ENCODE measurements at places on chromosomes 12 and 14.

- no peak for DNase-seq
Observed at GRCh38 chr14:76126076-76126475, 25.6 kb upstream of the GPATCH2L start.

DNA sequence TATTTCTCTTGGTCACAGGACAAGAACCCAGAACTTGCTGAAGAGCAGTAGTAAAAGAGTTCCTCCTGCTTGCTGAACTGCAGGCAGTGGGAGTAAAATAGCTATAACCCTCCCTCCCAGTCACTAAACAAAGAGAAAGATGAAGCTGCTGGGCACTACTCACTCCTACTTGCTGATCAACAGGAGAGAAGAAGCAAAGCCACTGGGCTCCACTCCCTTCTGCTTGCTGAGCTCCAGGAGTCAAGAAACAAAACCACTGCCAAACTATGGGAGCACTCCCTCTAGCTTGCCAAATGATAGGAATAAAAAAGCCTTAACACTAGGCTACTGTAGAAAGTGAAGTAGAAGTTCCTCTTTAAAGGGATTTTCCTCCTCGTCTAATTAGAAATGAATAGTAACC is 155.3 kb downstream of the RASSF9 start:
- no peak for DNase-seq

DNA sequence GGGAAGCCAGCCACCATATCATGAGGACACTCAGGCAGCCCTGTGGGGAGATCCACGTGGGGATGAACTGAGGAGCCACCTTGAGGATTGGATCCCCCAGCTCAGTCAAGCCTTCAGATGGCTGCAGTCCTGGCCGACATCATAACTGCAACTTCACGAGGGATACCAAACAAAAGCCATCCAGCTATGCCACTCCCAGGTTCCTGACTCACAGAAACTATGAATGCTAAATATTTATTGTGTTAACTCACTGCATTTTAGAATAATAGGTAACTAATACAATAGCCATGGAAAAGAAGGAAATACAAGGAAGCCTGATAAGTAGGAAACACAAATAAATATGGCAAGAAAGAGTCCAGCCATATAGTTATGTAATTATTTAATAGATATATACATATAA is 42.1 kb upstream of the FAM222A start:
- DNase-seq: no peak

DNA sequence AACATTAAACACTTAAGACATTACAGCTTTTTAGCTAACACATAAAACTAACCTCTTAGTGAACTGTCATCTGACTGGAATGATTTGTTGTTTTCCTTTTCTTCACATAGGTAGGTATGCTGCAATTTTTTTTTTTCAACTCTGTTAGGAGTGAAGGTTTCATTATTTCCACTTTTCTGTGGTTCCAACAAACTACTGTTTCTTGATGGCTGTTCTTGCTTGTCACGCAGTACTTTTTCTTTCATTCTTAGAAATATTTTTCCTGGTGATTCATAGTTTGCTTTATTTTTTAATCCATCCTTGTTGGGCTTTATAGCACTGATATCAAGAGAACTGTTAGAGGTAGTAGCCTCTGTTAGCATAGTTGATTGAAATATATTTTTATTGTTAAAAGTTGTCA is 6.3 kb downstream of the MIS18BP1 start:
- DNase-seq: no peak

DNA sequence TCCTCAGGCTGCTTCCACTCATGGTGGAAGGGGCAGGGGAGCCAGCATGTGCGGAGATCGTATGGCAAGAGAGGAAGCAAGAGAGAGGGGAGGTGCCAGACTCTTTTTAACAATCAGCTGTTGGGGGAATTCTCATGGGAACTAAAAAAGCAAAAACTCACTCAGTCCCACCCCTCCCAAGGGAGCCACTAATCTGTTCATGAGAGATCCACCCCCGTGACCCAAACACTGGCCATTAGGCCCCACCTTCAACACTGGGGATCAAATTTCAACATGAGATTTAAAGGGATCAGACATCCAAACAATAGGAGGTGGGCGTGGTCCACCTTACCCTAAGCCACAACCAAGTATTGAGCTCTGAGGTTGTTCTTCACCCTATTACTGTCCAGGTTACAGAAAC is 375.1 kb downstream of the GRIN2B start:
- no peak for DNase-seq

- DNase-seq: no peak
Observed at GRCh38 chr12:1357171-1357570, 237.2 kb downstream of the FBXL14 start.

- no peak for DNase-seq
Observed at GRCh38 chr12:1213618-1214205, 222.7 kb downstream of the ERC1 start.

DNA sequence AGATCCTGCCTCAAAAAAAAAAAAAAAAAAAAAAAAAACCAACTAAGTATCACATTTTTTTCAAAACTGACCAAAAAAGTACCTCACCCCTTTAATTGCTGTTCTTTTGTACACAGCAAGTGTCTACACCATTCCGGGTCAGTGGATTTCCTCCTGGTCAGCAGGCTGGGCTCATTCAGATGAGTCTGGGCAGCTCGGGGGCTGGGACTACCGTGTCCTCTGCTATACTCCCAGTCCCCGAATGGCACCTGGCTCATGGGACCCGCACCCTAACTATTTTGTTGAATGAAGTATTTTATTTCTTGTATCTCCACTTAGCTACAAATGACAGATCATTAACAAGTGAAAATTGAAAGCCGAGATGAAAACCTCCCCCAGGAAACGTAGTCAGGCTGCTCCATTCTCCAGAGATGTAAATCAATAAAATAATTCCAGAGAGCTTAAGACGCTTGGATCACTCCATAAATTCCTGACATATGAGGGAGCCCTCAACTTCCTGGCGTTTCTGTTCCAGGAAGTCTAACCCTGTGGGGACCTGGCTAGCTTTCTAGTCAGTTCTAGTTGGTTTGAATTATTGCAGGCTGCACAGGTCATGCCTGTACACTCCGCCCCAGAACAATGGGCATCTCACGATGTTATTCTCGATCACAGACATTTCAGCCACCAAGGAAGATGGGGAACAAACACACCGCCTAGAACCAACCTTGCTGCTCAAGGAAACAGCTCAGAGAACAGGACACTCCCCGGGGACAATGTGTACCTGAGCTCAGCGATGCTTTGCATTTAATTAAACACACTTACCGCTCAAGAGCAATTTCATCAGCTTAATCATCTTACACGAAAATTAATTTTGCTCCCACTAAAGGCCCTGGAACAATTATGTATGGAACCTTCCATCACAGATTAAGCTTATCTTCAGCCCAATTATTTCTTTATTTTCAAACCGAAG is 76.3 kb downstream of the RIMBP2 start:
- DNase-seq: no peak

- no peak for DNase-seq
Observed at GRCh38 chr12:31600252-31600651, 9.3 kb upstream of the DENND5B start.

DNA sequence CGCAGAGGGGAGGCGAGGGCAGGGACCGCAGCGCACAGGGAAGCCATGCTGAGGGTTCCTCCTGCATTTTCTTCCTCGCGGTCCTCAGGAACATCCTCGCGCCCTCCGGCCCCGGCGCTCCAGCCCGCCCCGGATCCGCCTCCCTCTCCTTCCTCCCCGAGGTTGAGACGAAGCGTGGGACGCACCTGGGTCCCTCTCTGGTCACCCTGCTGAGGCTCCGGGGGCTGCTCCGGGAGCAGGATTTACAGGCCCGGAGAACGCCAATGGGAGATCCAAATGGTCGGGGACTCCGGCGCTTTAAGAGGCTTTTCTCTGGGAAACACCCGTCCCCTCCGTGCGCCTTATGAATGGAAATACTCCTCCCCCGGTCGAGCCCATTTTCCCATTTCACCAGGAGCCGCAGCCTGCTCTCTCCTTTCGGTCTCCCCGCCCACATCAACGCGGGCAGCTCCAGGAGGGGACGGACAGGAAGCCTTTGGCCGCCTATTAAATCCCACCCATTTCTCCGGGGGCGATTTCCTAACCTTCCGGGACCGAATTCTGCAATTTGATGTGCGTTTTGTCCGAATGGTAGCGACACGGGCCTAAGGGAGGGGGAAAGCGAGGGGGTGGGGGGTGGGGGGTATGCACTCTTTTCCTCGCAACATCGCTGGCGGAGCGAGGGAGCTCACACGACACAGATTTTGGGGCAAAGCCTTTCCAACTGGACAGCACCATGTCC is at the start of gene UNC79:
UNC79 (plus strand) TSS at position 625 of the 721 bp plus-strand sequence; CDS start at position 716, 91 bp downstream.
- no peak for DNase-seq

- no peak for DNase-seq
Observed at GRCh38 chr12:94244165-94245133, 96.1 kb downstream of the PLXNC1 start.

- DNase-seq: no peak
Observed at GRCh38 chr14:92334050-92334449, 11.1 kb downstream of the SLC24A4 start.

DNA sequence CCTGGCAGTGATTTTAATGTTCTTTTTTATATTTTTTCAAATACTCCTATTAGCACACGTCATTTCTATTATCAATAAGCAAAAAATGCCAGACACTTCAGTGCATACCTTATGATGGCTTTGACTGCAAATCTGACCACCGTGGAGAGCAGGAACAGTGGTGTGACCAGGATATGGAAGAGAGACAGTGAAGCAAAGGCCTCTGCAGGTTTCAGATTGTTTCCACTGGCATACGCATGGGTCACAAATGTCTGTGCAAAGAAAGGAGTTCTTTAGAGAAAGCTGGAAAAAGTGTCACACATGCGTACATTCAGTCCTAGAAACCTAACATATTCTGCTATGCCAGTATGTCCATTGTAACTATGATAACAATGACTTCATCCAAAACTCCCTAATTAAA is 47.3 kb downstream of the ABCC9 start:
- no peak for DNase-seq

DNA sequence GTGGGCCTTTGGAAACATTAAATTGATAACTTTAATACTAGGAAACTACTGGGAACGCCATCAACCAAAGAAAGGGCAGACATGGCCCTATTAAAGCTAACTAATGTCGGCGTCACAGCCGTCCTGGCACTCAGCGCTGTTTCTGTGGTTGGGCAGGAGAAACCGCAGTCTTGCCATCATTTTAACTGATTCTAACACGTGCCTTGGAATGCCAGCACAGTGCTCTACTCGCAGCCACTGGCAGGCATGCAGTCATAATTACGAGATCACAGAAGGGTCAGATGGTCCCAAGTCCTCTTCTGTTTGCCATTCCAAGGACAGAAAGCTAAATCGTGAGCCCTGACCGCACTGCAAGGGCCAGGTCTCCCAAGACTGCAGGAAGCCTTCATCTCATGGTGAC is 75.2 kb downstream of the RIMBP2 start:
- no peak for DNase-seq

- no peak for DNase-seq
Observed at GRCh38 chr12:40313928-40314327, 89.1 kb downstream of the LRRK2 start.

DNA sequence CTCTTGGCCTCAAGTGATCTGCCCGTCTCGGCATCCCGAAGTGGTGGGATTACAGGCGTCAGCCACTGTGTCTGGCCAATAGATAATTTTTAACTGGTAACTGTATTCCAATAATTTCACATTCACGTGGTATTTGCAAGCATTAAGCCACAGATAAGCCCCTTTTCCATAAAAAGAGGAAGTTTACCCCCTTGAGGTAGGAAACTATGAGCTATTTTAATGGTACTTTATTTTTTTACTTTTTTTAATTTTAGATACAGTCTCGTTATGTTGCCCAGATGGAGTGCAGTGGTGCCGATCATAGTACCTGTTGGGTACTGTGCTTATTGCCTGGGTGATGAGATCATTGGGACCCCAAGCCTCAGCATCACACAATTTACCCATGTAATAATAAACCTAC is 42.9 kb upstream of the AP4S1 start:
- no peak for DNase-seq

GRCh38 chr12:44640427-44641190 is 235.5 kb downstream of the NELL2 start:
- DNase-seq: no peak

DNA sequence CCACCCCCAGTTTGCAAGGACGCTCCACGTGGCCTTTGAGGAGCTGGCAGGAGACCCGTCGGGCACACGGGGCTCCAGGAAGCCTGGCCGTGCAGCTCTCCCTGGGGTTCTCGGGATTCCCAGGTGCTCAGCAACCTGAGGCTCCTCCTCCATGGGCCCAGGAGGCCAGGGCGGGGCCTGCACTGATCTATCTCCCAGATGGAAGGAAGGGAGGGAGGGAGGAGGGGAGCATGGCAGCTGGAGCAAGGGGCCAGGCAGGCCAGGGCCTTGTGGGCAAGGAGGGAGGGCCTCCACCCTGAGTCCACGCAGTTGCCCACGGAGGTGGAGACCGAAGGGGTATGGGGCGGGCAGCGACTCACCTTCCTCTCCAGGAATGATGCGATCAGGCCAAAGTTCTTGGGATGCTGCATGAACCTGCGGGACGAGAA is 127.3 kb downstream of the RFLNA start:
- no peak for DNase-seq

DNA sequence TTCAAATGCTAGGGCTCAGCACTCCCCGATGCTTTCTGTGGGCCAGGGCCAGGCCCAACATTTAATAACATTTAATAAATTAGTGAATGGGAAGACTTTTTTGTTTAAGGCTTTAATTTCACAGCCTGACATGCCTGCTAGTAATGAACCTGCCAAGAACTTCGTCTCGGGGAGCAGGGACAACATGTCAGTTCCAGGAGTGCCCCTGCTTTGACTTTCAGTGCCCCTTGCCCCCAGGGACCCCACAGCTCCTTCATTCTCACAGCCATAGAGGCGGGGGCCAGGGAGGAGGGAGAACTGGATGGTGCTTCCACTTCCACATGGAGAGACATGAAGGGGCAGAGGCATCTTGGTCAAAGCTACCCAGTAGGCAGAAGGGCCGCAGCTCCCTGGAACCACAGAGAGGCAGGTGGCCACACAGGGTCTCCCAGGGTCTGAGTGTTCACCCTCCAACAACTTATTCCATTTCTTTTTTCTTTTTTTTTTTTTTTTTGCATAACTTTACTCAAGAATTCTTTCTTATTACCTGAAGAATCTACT is 66.0 kb upstream of the DDX11 start:
- DNase-seq: no peak

DNA sequence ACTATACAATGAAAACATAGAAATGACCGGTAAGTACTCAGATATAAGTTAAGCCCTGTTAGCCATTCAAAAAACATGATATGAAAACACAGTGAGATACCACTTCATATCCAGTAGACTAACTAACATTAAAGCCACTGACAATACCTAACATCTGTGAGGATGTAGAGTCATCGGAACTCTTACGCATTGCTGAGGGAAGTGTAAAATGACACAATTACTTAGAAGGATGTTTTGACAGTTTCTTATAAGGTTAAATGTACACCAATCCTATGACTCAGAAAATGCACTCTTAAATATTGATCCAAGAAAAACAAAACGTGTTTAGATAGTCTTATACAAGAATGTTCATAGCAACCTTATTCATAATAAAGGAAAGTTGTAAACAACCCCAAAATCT is 782.9 kb downstream of the BCL11B start:
- DNase-seq: no peak

GRCh38 chr12:32116897-32117296 is 10.2 kb downstream of the BICD1 start:
- no peak for DNase-seq

GRCh38 chr14:28102001-28102400 is 664.6 kb upstream of the FOXG1 start:
- DNase-seq: no peak

Data from stimulated activated CD4-positive, alpha-beta T cell treated with anti-CD3 and anti-CD28 coated beads, Interleukin-1b, Interleukin-23, amount 100 ng/mL, for 4 hours (primary cell).